ENCODE measurements at places on chromosomes 3 and 15.

- DNase-seq = no peak
These were observed 1.3 kb downstream of the ACTR8 start for GRCh38 chr3:53880396-53881345.

DNA sequence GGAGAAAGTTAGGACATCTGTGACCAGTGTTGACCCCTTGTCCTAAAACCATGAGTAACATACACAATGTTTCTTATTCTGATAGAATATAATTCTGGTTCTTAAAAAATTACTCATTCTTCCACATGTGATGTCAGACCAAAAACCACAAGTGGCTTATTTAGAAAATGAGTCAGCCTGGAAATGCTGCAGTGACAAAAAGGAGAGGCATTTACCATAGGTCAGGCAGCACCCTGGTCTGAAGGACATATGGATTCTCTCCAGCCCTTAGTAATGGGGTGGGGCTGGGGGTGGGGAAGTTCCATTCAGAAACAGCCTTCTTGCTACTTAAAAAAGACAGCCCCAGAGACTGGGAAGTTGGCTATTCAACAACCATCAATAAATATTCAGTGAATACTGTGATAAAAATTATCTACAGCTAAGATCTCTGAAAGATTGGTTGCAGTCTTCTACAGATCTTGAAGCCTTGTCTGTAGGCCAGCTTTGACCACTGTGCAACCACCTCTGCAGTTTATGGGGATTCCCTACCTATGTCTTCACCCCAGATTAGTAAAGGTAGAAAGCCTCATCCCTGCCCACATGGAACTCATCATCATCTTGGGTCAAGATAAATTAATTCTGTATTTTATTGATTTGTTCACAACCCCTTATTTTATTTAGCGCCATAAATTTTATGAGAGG is 34.9 kb upstream of the TIMP4 start:
- DNase-seq = no peak

GRCh38 chr15:88378188-88378637 is 89.0 kb downstream of the MRPL46 start:
- no peak for DNase-seq

DNA sequence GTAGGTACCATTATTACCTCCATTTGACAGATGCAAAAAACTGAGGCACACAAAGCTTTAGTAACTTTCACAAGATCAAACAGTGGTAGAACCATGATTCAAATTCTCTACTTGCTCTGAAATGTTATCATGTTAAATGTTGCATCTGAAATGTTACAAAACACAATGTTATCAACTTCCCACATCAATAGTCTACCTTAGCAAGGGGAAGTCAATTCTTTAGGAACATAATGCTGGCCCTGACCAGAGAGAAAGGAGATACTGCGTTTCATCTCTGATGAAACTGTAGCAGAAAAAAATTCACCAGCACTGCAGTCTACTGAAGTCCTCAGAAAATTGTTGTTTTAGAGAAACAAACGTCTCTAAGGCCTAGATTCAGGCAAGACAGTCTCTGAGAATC is 174.1 kb downstream of the SATB1 start:
- DNase-seq = no peak

GRCh38 chr3:170889630-170890029 is 18.8 kb downstream of the EIF5A2 start:
- no peak for DNase-seq

- DNase-seq = no peak
These were observed 50.0 kb upstream of the CDIN1 start for GRCh38 chr15:36529296-36530011.

DNA sequence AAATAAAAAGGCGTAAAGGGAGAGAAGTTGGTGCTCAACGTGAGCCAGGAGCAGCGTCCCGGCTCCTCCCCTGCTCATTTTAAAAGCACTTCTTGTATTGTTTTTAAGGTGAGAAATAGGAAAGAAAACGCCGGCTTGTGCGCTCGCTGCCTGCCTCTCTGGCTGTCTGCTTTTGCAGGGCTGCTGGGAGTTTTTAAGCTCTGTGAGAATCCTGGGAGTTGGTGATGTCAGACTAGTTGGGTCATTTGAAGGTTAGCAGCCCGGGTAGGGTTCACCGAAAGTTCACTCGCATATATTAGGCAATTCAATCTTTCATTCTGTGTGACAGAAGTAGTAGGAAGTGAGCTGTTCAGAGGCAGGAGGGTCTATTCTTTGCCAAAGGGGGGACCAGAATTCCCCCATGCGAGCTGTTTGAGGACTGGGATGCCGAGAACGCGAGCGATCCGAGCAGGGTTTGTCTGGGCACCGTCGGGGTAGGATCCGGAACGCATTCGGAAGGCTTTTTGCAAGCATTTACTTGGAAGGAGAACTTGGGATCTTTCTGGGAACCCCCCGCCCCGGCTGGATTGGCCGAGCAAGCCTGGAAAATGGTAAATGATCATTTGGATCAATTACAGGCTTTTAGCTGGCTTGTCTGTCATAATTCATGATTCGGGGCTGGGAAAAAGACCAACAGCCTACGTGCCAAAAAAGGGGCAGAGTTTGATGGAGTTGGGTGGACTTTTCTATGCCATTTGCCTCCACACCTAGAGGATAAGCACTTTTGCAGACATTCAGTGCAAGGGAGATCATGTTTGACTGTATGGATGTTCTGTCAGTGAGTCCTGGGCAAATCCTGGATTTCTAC is at the start of gene RARB:
RARB (plus strand) TSS at position 322 of the 847 bp plus-strand sequence; CDS start at position 791, 469 bp downstream.
- DNase-seq = no peak
